ENCODE measurements at places on chromosomes 2 and 18. TPM values are rescaled to one million over a fixed set of nuclear protein-coding genes. Genes with fewer than 3 reads are reported as not detected.

DNA sequence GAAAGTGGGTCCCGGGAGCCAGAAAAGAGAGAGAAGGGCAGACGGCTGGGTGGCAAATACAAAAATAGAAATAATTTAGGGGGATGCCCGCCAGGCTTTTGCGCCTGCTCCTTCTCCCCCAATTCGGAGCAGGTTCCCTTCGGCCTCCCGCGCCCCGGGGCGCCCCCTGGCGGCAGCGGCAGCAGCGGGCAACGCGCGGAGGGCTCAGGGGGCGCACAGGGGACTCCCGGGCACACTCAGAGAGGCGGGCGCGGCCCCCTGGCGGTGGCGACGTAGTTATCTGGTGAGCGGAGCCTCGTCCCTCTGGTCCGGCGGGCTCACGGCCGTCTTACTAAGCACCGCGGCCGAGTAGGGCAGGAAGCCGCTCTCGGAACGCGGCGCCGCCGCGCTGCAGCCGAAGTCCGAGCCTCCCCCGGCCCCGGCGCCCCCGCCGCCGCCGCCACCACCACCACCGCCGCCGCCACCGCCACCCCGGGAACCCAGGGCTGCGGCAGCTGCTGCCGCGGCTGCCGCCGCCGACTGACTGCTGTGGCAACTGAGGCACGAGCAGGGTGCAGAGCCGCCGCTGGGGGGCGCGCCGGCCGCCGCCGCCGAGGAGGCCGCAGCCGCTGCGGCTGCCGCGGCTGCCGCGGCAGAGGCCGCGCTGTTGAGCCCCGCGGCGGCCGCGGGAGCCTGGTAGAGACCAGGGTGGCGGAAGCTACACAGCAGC, 3.8 kb downstream of the EVX2 start:
- no peaks in the 10 kb centered on the region for H3K36me3 ChIP-seq
- no peak overlapping the region for H3K4me3 ChIP-seq
- DNase-seq = no peak
- H3K27me3 ChIP-seq = peaks cover 79% of the 10 kb centered on the region
- no peak overlapping the region for H3K27ac ChIP-seq

DNA sequence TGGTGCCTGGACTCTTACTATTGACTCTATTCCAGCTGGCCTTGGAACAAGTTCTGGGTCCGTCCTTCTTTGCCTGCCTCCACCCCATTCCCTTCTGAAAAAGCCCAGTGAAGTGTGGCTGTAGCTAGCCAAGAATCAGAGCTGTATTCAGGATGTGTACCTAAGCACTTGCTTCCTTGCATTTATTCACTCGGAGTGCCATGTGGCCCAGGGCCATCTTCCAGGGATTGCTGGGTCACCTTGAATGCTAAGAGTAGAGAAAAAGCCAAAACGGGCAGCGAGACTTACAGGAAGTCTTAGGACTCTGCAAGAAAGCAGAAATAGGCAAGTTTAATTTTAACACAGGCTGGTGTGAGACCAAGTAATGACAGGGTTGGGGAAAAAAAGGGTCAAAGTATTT, 4.1 kb downstream of the ITGA6 start:
- DNase-seq = no peak
- no peaks in the 10 kb centered on the region for H3K36me3 ChIP-seq
- peaks cover 64% of the 10 kb centered on the region for H3K4me1 ChIP-seq
- no peak overlapping the region for H3K4me3 ChIP-seq
- peak overlapping the region; percentile 76 for H3K27ac ChIP-seq

DNA sequence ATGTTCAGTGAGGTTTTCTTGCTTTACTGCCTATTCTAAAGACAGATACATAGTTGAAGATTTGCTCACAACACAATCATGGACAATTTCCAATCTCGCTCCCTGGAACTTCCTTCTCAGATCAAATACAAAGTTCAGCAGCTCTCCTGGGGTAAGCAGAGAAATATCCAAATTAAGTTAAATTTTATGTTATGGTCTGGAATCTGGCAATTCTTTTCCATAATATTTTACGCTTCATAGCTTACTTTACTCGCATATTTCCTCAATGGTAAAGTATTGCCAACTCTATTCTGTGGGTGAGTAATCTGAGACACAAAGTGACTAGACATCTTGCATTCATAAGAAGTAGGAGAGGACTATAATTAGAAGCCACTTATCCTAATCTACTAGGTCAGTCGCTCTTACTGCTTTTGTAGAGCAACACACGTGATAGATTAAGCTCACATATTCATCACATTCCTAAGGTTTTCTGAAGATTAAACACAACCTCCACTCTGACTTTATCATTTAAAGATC, 529.4 kb downstream of the CCDC85A start:
- no peak overlapping the region for H3K27ac ChIP-seq
- no peak for DNase-seq
- H3K4me1 ChIP-seq = no peaks in the 10 kb centered on the region

GRCh38 chr2:72149556-72150156, 2.0 kb upstream of the CYP26B1 start:
- H3K36me3 ChIP-seq = no peaks in the 10 kb centered on the region
- no peak for DNase-seq
- H3K27ac ChIP-seq = no peak overlapping the region
- H3K27me3 ChIP-seq = peaks cover 6% of the 10 kb centered on the region

GRCh38 chr18:6547476-6547875, 132.8 kb upstream of the L3MBTL4 start:
- no peak for DNase-seq
- no peak overlapping the region for H3K4me3 ChIP-seq
- no peaks in the 10 kb centered on the region for H3K36me3 ChIP-seq
- no peaks in the 10 kb centered on the region for H3K27me3 ChIP-seq

Gene PSMD1
- 30.3 TPM for total RNA-seq
